ENCODE measurements at places on chromosomes 4 and X. TPM values are rescaled to one million over a fixed set of nuclear protein-coding genes. Genes with fewer than 3 reads are reported as not detected.

Gene EMCN
- polyA plus RNA-seq: 11.1 TPM

DNA sequence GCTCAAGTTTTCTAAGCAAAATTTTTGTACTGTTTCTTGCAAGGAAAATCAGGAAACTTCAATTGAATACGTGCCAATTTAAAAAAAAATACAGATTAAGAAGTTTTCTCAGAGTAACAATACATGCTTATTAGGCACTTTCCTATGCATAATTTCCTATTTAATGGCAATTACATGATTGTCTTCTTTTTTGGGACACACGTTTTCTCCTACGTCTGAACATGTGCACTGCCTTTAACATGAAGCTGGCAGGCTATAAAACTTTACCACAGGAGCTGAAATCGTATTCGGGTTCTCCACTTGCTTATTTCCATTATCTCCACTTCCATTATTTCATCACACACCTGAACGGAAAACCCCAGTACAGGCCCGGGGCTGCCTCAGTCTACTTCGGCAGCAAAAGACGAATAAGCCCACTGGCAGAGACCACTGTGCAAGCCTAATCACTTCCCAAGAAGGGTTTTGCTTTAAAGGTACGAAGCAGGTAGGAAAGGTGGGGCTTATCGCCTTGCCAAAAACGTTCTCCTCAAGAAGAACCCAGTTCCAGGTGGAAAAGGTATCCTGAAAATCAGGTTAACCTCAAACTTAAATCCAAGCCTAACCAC is 575 bp downstream of the RCHY1 start:
- no peak for DNase-seq
- peak overlapping the region; percentile 80 for H3K4me3 ChIP-seq
- H3K27me3 ChIP-seq: no peaks in the 10 kb centered on the region
- H3K36me3 ChIP-seq: no peaks in the 10 kb centered on the region

Gene SHROOM4
- polyA plus RNA-seq: 1.8 TPM

Gene NUDT9
- 37.1 TPM for polyA plus RNA-seq

Gene CXCL10
- 0.16 TPM for polyA plus RNA-seq

DNA sequence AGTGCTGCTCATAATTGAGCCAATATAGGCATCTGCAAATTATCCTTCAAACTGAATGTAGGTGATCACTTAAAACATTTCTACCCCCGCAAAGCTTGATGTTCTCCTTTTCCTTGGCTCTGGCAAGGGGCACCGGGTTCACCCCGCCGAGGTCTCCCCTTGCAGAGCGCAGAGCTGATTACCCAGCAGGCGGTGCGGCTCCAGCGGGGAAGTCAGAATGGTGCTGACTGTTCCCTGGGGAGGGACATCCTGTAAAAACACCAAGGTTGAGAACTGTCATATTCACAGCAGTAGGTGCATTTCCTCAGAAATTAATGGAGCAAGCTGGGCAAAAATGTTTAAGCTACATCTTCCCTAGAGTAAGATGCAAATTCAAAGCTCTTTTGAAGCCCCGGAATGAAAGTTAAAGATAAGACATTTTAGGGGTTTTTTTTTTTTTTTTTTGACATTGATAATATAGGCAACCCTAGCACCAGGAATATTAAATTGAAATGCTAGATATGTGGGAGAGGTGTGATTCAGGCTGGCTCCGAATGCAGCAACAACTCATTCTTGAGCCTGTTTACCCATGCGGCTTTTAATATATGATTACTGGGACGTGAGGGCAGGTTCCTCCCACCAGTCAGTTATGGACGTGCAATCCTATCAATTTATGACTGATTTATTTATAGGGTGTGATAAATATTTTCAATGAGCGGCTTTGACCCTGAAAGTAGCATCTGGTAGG is 767.3 kb upstream of the TENM3 start:
- H3K4me1 ChIP-seq: no peaks in the 10 kb centered on the region
- H3K27me3 ChIP-seq: no peaks in the 10 kb centered on the region
- no peak overlapping the region for H3K4me3 ChIP-seq
- DNase-seq: no peak

Gene FGF5
- polyA plus RNA-seq: not detected

GRCh38 chr4:31193521-31193920 is 473.4 kb downstream of the PCDH7 start:
- no peaks in the 10 kb centered on the region for H3K36me3 ChIP-seq
- H3K4me3 ChIP-seq: no peak overlapping the region
- no peak overlapping the region for H3K27ac ChIP-seq

DNA sequence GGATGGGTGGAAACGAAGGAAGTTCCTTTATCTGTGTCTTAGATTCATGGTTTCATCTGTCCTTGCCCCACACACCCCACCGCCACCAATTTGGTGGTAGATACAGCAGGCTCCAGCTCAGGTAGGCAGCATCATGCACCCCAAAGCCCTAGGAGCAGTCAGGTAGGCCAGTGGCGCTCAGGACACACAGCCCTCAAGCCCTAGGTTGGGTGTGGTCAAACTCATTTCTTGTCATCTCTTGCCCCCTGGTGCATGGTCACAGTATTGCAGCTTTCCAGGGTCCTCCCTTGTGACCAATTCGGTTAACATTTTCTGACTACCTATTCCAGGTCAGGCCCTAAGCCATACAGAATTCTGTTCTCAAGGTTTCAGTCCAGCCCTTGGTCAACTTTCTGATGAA is 14.5 kb upstream of the PRRG3 start:
- no peak for DNase-seq
- no peaks in the 10 kb centered on the region for H3K27me3 ChIP-seq
- H3K36me3 ChIP-seq: no peaks in the 10 kb centered on the region
- no peaks in the 10 kb centered on the region for H3K4me1 ChIP-seq
- H3K4me3 ChIP-seq: no peak overlapping the region

Gene OPRPN
- not detected for polyA plus RNA-seq

Gene SMIM10L2A
- 0.08 TPM for polyA plus RNA-seq

Gene ARHGAP6
- 4.4 TPM for polyA plus RNA-seq
